ENCODE measurements at places on chromosomes 3 and 15. TPM values are rescaled to one million over a fixed set of nuclear protein-coding genes. Genes with fewer than 3 reads are reported as not detected.
A peak's percentile ranks its signal among the peaks of the same experiment; 100 is the strongest.

GRCh38 chr3:47612879-47613278 lies 34.2 kb upstream of the CSPG5 start:
- no peaks in the 10 kb centered on the region for H3K27me3 ChIP-seq
- H3K4me1 ChIP-seq = peaks cover 20% of the 10 kb centered on the region
- no peak overlapping the region for H3K4me3 ChIP-seq
- DNase-seq = no peak
- H3K27ac ChIP-seq = no peak overlapping the region

The XCR1 gene
- total RNA-seq = not detected

GRCh38 chr15:88657326-88658069 lies 18.7 kb downstream of the ISG20 start:
- peaks cover 49% of the 10 kb centered on the region for H3K4me1 ChIP-seq
- H3K27me3 ChIP-seq = no peaks in the 10 kb centered on the region
- H3K4me3 ChIP-seq = no peak overlapping the region
- no peaks in the 10 kb centered on the region for H3K36me3 ChIP-seq
- peak; percentile 84 for DNase-seq
- H3K27ac ChIP-seq = peak overlapping the region; percentile 42

The UNC13C gene
- not detected for total RNA-seq

The ANKUB1 gene
- total RNA-seq = not detected

- H3K36me3 ChIP-seq = peaks cover 3% of the 10 kb centered on the region
- no peak overlapping the region for H3K4me3 ChIP-seq
- peaks cover 20% of the 10 kb centered on the region for H3K4me1 ChIP-seq
- no peaks in the 10 kb centered on the region for H3K27me3 ChIP-seq
Observed at GRCh38 chr3:73563896-73564582, 60.7 kb downstream of the PDZRN3 start.

The ARHGAP11A gene
- total RNA-seq = 17.6 TPM

The MCF2L2 gene
- total RNA-seq = 1.7 TPM

- no peaks in the 10 kb centered on the region for H3K36me3 ChIP-seq
- no peak for DNase-seq
- H3K27ac ChIP-seq = no peak within 1 kb of the TSS
- H3K4me3 ChIP-seq = no peak within 1 kb of the TSS
- peaks cover 5% of the 10 kb centered on the region for H3K4me1 ChIP-seq
Observed at GRCh38 chr15:79970624-79971434, at the start of gene BCL2A1. Gene BCL2A1 (minus strand): TSS chr15:79971196. CDS start chr15:79971119, 77 bp downstream.

The DOCK3 gene
- 0.24 TPM for total RNA-seq

The ZXDC gene
- 31.8 TPM for total RNA-seq

The NANOGP8 gene
- total RNA-seq = not detected

DNA sequence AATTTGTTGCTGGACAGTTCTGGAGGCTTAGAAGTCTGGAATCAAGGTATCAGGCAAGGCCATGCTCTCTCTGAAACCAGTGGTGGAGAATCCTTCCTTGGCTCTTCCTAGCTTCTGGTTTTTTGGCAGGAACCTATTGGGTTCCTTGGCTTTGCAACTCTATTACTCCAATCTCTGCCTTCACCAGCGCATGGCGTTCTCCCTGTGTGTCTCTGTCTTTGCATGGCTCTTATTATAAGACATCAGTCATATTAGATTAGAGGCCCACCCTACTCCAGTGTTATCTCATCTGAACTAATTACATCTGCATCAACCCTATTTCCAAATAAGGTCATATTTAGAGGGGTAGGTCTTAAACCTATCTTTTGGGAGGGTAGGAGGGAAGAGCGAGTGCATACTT lies 358.1 kb upstream of the RARB start:
- peaks cover 16% of the 10 kb centered on the region for H3K4me1 ChIP-seq
- H3K27me3 ChIP-seq = no peaks in the 10 kb centered on the region
- H3K36me3 ChIP-seq = no peaks in the 10 kb centered on the region
- no peak overlapping the region for H3K4me3 ChIP-seq
- no peak overlapping the region for H3K27ac ChIP-seq

DNA sequence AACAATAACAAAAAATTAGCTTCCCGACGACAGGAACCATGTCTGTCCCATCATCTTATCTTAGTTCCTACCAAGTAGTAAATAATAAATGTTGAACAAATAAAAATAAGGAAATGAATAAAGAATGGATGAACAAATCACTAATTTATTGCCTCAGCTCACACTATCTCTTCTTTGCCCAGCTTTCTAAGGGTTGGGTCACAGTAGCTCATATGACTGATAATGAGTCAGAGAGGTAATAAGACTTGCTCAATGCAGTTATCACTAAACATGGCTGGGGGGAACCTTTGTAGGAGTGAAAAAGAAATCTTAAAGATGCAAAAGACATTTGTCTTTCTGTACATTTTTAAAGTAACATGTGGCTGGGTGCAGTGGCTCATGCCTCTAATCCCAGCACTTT lies 182.2 kb downstream of the WDR76 start:
- no peak overlapping the region for H3K27ac ChIP-seq
- no peak for DNase-seq
- H3K4me1 ChIP-seq = no peaks in the 10 kb centered on the region
- no peak overlapping the region for H3K4me3 ChIP-seq
- peaks cover 39% of the 10 kb centered on the region for H3K27me3 ChIP-seq
- no peaks in the 10 kb centered on the region for H3K36me3 ChIP-seq

GRCh38 chr3:155870945-155871745 lies 695 bp downstream of the GMPS start:
- peak overlapping the region; percentile 87 for H3K4me3 ChIP-seq
- H3K27me3 ChIP-seq = no peaks in the 10 kb centered on the region
- no peaks in the 10 kb centered on the region for H3K36me3 ChIP-seq
- H3K4me1 ChIP-seq = peaks cover 28% of the 10 kb centered on the region
- DNase-seq = peak; percentile 87

The SMCO1 gene
- not detected for total RNA-seq

- DNase-seq = no peak
- no peaks in the 10 kb centered on the region for H3K36me3 ChIP-seq
- no peaks in the 10 kb centered on the region for H3K4me1 ChIP-seq
- no peak overlapping the region for H3K4me3 ChIP-seq
Observed at GRCh38 chr3:53588122-53588521, 93.7 kb downstream of the CACNA1D start.

DNA sequence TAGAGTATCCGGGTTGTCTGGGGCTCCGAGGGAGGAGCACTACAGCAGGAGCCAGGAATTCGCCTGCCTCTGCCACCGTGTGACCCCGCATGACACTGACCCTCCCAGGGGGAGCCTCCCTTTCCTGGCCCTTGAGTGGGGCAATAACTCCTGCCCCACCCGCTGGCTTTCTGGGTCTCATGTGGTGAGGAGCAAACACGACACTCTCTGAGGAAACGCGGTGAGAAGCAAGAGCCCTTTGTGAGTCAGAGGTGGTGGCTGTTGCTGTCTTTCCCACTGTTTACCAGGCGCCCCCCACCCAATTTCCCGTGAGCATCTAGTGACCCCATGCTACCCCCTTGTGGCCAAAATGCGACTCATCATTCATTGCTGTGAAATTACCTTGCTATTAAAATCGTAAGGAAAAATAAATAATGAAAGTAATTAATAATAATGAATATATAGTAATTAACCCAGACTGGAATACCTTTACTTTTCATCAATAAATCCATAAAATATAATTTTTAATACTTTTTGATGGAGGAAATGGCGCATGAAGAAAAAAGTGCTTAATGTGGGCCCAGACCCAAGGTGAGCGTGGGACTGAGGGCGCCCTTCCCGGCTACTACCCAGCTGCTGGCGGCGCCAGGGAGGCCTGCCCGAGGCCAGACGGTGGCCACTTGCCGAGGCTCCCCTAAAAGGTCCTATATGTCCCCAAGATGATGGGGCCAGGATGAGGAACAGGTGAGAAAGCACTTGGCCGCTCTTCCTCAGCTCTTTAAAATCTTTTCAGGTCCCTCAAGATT lies 29.3 kb downstream of the CCNL1 start:
- peak overlapping the region; percentile 94 for H3K27ac ChIP-seq
- H3K27me3 ChIP-seq = no peaks in the 10 kb centered on the region
- no peaks in the 10 kb centered on the region for H3K36me3 ChIP-seq
- no peak for DNase-seq
- H3K4me3 ChIP-seq = peak overlapping the region; percentile 42

The FOXB1 gene
- not detected for total RNA-seq

DNA sequence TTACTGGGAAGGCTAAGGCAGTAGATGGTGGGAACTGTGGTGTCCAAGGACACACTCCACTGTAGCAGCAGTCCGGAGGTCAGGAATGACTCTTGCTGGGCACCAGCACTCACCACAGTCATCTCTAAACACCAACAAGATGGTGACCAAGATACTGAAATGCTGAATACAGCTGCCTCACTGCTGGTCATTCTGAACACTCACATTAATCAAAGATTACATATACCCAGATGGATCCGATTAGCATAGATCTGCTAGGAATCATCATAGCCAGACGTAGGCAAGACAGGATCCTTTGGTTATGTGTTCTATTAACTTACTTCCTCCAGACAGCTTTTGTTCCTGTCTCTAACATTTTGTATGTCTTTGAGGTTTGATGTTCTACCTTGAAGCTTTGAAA lies 134.9 kb upstream of the BFSP2 start:
- no peak overlapping the region for H3K4me3 ChIP-seq
- peaks cover 34% of the 10 kb centered on the region for H3K27me3 ChIP-seq
- H3K27ac ChIP-seq = no peak overlapping the region
- H3K4me1 ChIP-seq = no peaks in the 10 kb centered on the region
- DNase-seq = no peak
- no peaks in the 10 kb centered on the region for H3K36me3 ChIP-seq

DNA sequence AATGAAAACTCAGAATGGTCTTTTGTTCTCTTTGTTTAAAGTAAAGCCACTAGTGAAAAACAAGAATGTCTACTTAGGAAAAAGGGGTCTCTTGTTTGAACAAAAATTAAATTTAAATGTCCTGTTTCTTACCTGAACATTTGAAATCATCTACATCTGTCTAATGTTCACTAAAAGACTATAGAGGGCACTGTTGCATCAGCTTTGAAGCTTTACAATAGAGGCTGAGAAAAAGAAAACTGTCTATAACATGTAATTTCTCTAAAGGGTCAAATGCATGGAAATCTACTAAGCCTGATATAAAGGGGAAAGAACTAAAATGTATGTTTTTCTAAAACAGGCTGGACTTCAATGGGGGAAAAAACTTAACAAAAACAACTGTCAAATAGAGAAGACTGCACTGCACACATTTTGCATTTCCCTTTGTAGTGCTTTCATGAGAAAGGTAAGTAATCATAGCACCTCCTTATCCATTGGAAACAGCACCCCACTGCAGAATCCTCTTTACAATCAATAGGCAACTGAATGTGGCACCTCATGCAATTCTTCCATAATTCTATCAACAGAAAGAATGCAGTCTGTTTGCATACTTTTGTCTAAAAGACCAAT lies 26.3 kb downstream of the DPH6 start:
- peaks cover 31% of the 10 kb centered on the region for H3K4me1 ChIP-seq
- no peak overlapping the region for H3K4me3 ChIP-seq
- H3K27me3 ChIP-seq = no peaks in the 10 kb centered on the region

DNA sequence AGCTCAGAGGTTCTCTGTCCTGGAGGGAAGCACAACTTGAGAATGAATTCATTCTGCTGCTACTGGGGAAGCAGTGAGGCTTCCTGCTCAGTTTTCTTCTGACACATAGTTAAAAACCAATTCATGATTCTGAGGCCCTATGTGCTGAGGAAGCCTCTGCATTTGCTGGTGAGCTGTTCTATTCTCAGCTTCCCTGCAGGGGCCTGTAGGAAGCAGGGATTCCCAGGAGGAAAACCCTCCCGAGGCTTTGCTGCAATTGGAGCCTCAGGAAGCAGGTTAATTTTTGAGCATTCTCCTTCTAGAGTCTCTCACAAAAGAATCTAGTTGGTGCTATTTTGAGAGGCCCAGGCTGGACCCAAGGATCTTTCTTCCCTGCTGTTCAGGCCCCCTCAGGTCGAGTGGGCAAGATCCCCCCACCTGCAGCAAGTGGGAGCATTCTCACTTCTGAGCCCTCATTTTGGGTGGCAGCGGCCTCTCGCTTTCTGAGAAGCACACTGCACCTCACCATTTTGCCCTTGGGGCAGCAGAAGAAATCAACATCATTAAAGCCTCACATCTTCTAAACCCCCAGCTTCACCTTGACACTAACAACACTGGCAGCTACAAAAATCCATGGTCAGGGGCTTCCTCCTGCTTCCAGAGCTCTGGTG lies 197.5 kb upstream of the TSC22D2 start:
- H3K27me3 ChIP-seq = no peaks in the 10 kb centered on the region
- DNase-seq = no peak
- no peak overlapping the region for H3K4me3 ChIP-seq
- H3K36me3 ChIP-seq = no peaks in the 10 kb centered on the region
- peaks cover 23% of the 10 kb centered on the region for H3K4me1 ChIP-seq

- H3K36me3 ChIP-seq = no peaks in the 10 kb centered on the region
- H3K4me1 ChIP-seq = no peaks in the 10 kb centered on the region
- DNase-seq = no peak
- H3K27me3 ChIP-seq = peaks cover 54% of the 10 kb centered on the region
- no peak overlapping the region for H3K4me3 ChIP-seq
- H3K27ac ChIP-seq = no peak overlapping the region
Observed at GRCh38 chr3:138135833-138136194, 3.6 kb upstream of the A4GNT start.

DNA sequence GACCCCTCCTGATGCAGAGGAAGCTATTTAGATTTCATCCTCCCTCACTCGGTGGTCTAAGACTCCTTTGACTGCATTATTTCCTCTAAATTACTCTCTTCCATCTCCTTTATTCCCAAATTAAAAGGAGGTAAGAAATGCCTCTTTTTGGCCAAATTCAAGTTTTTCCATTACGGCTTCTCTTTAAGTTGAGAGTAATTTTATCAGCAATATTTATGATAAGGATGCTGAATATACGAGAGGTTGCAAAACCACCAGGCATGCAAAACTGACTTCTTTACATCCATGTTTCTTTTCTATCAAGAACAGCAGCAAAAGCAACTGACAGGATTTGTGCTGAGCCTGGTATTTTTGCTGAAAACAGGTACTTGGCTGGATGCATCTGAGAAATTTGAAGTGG lies 262.0 kb upstream of the RARB start:
- no peaks in the 10 kb centered on the region for H3K27me3 ChIP-seq
- H3K27ac ChIP-seq = no peak overlapping the region
- no peak overlapping the region for H3K4me3 ChIP-seq
- no peak for DNase-seq
- peaks cover 5% of the 10 kb centered on the region for H3K4me1 ChIP-seq

DNA sequence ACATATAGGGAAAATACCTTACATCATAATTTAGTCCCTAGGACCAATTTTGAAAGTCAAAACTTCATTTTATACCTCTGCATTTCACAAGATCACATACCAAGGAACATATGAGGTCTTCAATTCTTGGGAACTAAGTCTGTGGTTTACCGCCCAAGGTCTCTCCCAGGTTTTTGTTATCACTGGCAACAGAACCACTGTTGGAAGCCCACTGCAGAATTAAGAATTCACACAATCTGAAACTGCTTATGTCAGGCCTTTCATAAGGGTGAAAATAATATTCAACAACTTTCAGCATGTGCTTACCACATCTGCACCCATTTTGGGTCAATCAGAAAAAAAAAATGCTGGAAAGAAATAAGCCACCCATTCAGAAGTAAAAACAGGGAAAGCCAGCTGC lies 107.2 kb upstream of the MME start:
- DNase-seq = no peak
- no peaks in the 10 kb centered on the region for H3K4me1 ChIP-seq
- H3K4me3 ChIP-seq = no peak overlapping the region

The TSC22D2 gene
- 51.5 TPM for total RNA-seq

All from osteocyte (in vitro differentiated cells).